ENCODE measurements at places on chromosomes 3 and 15. TPM values are rescaled to one million over a fixed set of nuclear protein-coding genes. Genes with fewer than 3 reads are reported as not detected.

The GRIP2 gene
- total RNA-seq = 1.0 TPM

The NR2E3 gene
- 1.2 TPM for total RNA-seq

The PRICKLE2 gene
- total RNA-seq = 43.2 TPM

The ASB14 gene
- not detected for total RNA-seq

The AMIGO3 gene
- not detected for total RNA-seq

The PLSCR5 gene
- not detected for total RNA-seq

The CA12 gene
- total RNA-seq = 1.0 TPM

The PLCB2 gene
- total RNA-seq = 11.5 TPM

The CLDN11 gene
- 164 TPM for total RNA-seq

The NECTIN3 gene
- total RNA-seq = 27.3 TPM

The CFAP92 gene
- total RNA-seq = 1.1 TPM

The GPR171 gene
- total RNA-seq = not detected

The DAPK2 gene
- 1.2 TPM for total RNA-seq

The RARRES1 gene
- total RNA-seq = 51.9 TPM

The WNT7A gene
- total RNA-seq = 0.99 TPM

The SLC9C1 gene
- total RNA-seq = 0.69 TPM

The CEMIP gene
- 0.70 TPM for total RNA-seq

The FAM43A gene
- total RNA-seq = 11.0 TPM

The CAMK2N2 gene
- 0.16 TPM for total RNA-seq

The LTK gene
- total RNA-seq = 0.91 TPM

The GOLGA6C gene
- total RNA-seq = not detected

The PLA2G4D gene
- total RNA-seq = not detected

The LZTFL1 gene
- 21.7 TPM for total RNA-seq

The KLHL6 gene
- 0.07 TPM for total RNA-seq

The FETUB gene
- not detected for total RNA-seq

The RLBP1 gene
- not detected for total RNA-seq

The EXD1 gene
- total RNA-seq = not detected

The RASA2 gene
- 15.5 TPM for total RNA-seq

The CAMP gene
- not detected for total RNA-seq

Measured in mesothelial cell of epicardium (in vitro differentiated cells).